ENCODE measurements at places on chromosomes 11 and 22. TPM values are rescaled to one million over a fixed set of nuclear protein-coding genes. Genes with fewer than 3 reads are reported as not detected.
A peak's percentile ranks its signal among the peaks of the same experiment; 100 is the strongest.

The BATF2 gene
- 1.1 TPM for total RNA-seq

The KRTAP5-2 gene
- not detected for total RNA-seq

- H3K27ac ChIP-seq, result no peak overlapping the region
- no peak for DNase-seq
- H3K4me1 ChIP-seq, result no peaks in the 10 kb centered on the region
- H3K36me3 ChIP-seq, result no peaks in the 10 kb centered on the region
- H3K27me3 ChIP-seq, result peaks cover 34% of the 10 kb centered on the region
These were observed 44.0 kb upstream of the ATXN10 start for GRCh38 chr22:45627489-45628233.

GRCh38 chr11:94815705-94816344, 47.7 kb downstream of the AMOTL1 start:
- no peak for DNase-seq
- no peaks in the 10 kb centered on the region for H3K27me3 ChIP-seq
- no peak overlapping the region for H3K4me3 ChIP-seq
- no peak overlapping the region for H3K27ac ChIP-seq

GRCh38 chr11:78586452-78587046, 11.9 kb upstream of the NARS2 start:
- no peaks in the 10 kb centered on the region for H3K4me1 ChIP-seq
- DNase-seq, result no peak
- no peaks in the 10 kb centered on the region for H3K36me3 ChIP-seq
- H3K4me3 ChIP-seq, result no peak overlapping the region
- no peak overlapping the region for H3K27ac ChIP-seq

The CCDC157 gene
- 1.2 TPM for total RNA-seq

- no peak for DNase-seq
- no peaks in the 10 kb centered on the region for H3K4me1 ChIP-seq
- H3K4me3 ChIP-seq, result no peak overlapping the region
- no peaks in the 10 kb centered on the region for H3K27me3 ChIP-seq
These were observed 86.8 kb upstream of the CRTAM start for GRCh38 chr11:122751292-122752070.

GRCh38 chr11:1410366-1411291, 20.9 kb downstream of the BRSK2 start:
- H3K4me3 ChIP-seq, result no peak overlapping the region
- no peaks in the 10 kb centered on the region for H3K4me1 ChIP-seq

DNA sequence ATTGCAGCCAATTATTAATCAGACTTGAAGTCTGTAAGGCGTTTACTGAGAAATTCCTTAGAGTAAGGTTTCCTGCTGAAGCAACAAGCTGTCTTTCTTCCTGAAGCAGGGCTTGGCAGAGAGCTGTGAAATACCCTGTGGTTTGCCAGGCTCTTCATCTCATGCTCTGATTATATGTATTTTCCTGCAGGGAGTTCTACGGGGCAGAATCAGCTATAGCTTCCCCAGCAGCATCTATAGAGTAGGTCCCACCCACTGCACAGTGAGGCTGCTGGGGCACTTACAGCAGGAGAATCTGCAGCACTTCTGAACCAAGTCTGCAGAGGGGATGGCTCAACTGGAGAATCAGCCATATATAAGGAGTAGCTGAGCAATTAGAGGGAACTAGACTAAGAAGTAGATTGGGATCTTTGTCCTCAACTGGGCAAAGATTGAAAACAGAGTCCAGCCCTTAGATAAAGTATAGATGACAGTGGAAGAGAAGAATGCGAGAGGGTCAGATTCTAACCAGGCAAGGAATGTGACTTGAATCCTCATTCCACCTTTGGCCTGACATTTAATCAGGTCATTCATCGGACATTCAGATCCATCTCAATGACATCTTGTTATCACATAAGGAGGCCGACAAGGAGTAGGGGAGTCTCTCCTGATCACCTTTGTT, 37.6 kb downstream of the CNTF start:
- H3K4me1 ChIP-seq, result no peaks in the 10 kb centered on the region
- no peaks in the 10 kb centered on the region for H3K36me3 ChIP-seq
- H3K27ac ChIP-seq, result no peak overlapping the region
- no peak overlapping the region for H3K4me3 ChIP-seq
- no peak for DNase-seq
- no peaks in the 10 kb centered on the region for H3K27me3 ChIP-seq

GRCh38 chr11:68727783-68728182, 23.5 kb downstream of the TESMIN start:
- no peak for DNase-seq
- no peaks in the 10 kb centered on the region for H3K4me1 ChIP-seq
- H3K36me3 ChIP-seq, result no peaks in the 10 kb centered on the region
- no peak overlapping the region for H3K27ac ChIP-seq

DNA sequence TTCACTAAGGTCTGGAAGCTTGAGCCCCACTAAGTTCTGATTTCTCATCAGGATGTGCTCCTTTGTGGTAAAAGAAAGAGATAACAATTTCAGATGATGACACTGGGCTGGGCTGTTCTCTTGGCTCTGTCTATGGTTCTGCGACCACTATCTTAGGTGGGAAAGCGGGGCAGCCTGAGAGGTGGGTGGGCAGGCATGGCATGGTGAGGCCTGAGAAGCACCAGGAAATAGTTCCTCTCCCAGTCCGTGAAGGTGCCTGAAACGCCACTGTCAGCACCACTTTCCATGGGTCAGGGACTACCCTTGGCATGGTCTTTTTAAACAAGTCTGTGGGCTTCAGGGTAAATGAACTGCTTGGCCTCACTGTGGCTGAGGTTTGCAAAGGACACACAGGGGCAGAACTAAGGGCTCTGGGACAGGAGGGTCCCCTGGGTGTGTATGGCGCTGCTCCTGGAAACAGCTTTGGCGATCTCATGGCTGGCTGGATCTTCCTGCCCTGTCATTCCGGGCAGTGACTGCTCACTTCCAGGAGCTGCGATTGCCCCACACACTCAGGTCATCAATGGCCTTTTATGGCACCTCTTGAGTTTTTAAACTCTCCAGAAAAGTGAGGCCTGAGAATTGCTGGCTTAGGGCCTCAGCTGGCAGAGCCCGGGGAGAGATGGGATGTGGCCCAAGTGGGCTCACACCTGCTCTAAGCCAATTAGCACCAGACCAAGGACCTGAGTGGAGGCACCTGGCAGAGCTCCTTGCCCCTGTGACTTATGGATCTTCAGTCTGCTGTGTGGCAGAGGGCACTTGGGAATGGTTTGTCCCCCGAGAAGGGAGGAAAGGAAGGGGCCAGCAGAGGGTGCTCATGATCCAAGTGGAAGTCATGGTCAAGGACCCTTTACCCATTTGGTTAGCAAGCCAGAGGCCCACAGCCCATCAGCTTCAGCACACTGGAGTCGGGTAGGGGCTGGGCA, 55.6 kb upstream of the LYVE1 start:
- no peak for DNase-seq
- peaks cover 11% of the 10 kb centered on the region for H3K4me1 ChIP-seq
- H3K36me3 ChIP-seq, result no peaks in the 10 kb centered on the region
- H3K27me3 ChIP-seq, result no peaks in the 10 kb centered on the region
- H3K4me3 ChIP-seq, result no peak overlapping the region
- H3K27ac ChIP-seq, result peak overlapping the region; percentile 1

DNA sequence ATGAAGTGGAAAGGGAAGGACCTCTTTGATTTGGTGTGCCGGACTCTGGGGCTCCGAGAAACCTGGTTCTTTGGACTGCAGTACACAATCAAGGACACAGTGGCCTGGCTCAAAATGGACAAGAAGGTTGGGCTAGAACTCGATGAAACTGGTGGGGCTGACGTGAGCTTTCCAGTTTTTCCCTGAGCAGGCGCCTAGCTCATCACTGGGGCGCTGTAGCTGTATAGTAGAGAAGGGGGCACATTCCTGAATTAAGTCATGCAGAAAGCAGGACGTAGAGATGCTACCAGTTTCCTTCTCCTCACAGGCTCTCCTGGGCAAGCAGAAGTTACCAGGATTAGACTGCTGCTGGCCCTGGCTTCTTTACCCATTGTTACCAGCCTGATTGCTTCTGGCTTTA, 33.3 kb downstream of the NF2 start:
- no peak overlapping the region for H3K4me3 ChIP-seq
- H3K27ac ChIP-seq, result no peak overlapping the region
- no peaks in the 10 kb centered on the region for H3K27me3 ChIP-seq
- no peak for DNase-seq
- H3K36me3 ChIP-seq, result peaks cover 15% of the 10 kb centered on the region

- no peak overlapping the region for H3K4me3 ChIP-seq
- no peaks in the 10 kb centered on the region for H3K4me1 ChIP-seq
- H3K36me3 ChIP-seq, result no peaks in the 10 kb centered on the region
- no peak overlapping the region for H3K27ac ChIP-seq
These were observed 44.7 kb upstream of the ZBTB44 start for GRCh38 chr11:130359419-130359818.

The GGTLC2 gene
- total RNA-seq, result not detected

DNA sequence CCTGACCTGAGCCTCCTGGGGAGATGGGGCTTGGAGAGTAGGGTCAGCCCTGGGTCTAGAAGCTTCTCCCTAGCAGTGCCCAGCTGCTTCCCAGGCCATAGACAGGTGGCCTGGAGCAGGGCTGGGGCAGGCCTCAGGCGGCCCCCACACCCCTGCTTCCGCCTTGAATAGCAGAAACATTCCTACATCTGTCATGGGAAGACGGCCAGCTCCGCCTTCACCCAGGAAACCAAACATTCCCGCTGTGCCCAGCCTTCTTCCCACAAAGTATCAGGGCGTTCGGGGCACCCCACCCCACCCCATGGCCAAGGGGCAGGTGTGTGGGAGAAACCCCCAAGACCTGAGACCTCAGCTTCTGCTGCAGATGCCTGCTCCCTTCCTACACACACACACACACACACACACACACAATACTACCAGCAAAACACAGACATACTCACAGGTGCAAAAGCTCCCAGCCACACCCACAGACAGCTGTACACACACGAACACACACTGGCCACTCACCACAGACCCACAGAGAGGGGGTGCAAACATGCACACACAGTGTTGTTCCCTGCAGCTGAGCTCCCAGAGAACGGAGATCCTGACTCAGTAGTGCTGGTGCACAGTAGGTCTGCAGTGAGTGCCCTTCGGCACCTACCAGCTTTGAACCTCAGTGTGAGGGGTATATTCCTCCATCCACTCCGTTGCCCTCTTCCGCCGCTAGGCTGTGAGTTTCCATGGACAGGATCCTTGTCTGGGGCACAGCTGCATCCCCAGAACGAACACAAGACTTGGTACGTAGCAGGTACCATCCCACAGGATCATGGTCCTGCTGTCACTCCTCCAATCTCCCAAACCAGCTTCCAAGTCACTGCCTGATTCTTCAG, 37.4 kb downstream of the PDGFB start:
- no peak for DNase-seq
- H3K27me3 ChIP-seq, result no peaks in the 10 kb centered on the region
- no peak overlapping the region for H3K27ac ChIP-seq
- no peak overlapping the region for H3K4me3 ChIP-seq

GRCh38 chr11:45993531-45994001, 71.1 kb downstream of the LARGE2 start:
- no peak for DNase-seq
- no peaks in the 10 kb centered on the region for H3K27me3 ChIP-seq
- H3K4me3 ChIP-seq, result no peak overlapping the region
- peaks cover 38% of the 10 kb centered on the region for H3K4me1 ChIP-seq
- no peaks in the 10 kb centered on the region for H3K36me3 ChIP-seq

- H3K27ac ChIP-seq, result no peak overlapping the region
- DNase-seq, result no peak
- no peaks in the 10 kb centered on the region for H3K4me1 ChIP-seq
- H3K27me3 ChIP-seq, result no peaks in the 10 kb centered on the region
- no peak overlapping the region for H3K4me3 ChIP-seq
These were observed 1056.1 kb downstream of the LRRC4C start for GRCh38 chr11:40403321-40403720.

GRCh38 chr22:27317971-27318428, 483.6 kb downstream of the MN1 start:
- no peaks in the 10 kb centered on the region for H3K36me3 ChIP-seq
- no peak overlapping the region for H3K4me3 ChIP-seq
- peaks cover 9% of the 10 kb centered on the region for H3K4me1 ChIP-seq

- H3K4me3 ChIP-seq, result no peak overlapping the region
- H3K27ac ChIP-seq, result no peak overlapping the region
- peaks cover 9% of the 10 kb centered on the region for H3K36me3 ChIP-seq
- no peaks in the 10 kb centered on the region for H3K27me3 ChIP-seq
- no peak for DNase-seq
- no peaks in the 10 kb centered on the region for H3K4me1 ChIP-seq
These were observed 61.7 kb downstream of the DGCR2 start for GRCh38 chr22:19060356-19061009.

- H3K27me3 ChIP-seq, result no peaks in the 10 kb centered on the region
- no peak overlapping the region for H3K27ac ChIP-seq
- no peak overlapping the region for H3K4me3 ChIP-seq
- no peaks in the 10 kb centered on the region for H3K36me3 ChIP-seq
These were observed 102.1 kb downstream of the RASSF10 start for GRCh38 chr11:13110929-13111812.

- no peak overlapping the region for H3K27ac ChIP-seq
- peak overlapping the region; percentile 33 for H3K4me3 ChIP-seq
- H3K36me3 ChIP-seq, result no peaks in the 10 kb centered on the region
- H3K4me1 ChIP-seq, result peaks cover 4% of the 10 kb centered on the region
- H3K27me3 ChIP-seq, result no peaks in the 10 kb centered on the region
- DNase-seq, result peak; percentile 47
These were observed 82.3 kb downstream of the RCN1 start for GRCh38 chr11:32172848-32173834.

The TECTA gene
- 1.3 TPM for total RNA-seq

The YAP1 gene
- 80.6 TPM for total RNA-seq

DNA sequence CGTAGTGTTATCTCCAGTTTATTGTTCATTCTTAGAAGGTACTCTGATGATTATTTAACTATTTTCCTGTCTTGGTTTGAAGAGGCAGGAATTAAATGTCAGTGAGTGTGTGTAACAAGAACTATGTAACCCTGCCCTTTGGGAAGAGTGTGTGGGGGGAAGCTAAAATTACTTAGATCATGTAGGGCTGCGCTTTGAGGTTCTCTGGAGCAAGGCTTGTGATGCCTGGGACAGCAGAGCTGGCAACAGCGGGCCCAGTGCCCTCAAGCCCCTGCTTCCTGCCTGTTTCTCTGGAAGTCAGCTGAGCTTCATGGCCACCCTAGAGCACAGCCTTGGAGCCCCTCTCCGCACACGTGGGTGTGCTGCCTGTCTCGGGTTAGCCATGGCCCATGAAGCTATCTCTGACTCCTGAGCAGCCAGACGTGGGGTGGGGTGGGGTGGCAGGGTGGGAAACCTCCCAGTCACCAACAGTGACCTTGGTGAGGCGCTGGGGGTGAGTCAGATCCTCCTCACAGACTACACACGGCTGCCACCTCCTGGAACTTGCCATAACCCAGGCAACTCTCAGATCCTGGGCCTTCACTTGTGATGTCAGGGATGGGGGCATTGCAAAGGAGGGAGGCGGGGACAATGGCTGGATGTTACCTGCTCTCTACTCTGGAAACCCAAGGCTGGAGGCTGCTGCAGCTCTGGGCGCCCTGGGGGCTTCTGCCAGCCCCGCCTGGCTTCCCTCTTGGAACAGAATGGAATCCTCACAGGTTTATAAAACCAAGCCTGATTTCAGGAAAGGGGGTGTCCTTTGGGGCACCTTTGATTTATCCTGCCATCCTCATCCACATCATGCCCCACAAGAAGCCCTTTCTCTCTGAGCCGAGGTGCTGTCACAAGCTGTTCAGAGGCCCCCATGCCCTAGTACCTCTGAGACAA, 88.6 kb downstream of the SNX19 start:
- H3K27ac ChIP-seq, result peak overlapping the region; percentile 73
- no peaks in the 10 kb centered on the region for H3K36me3 ChIP-seq
- peak; percentile 86 for DNase-seq

All from heart left ventricle (tissue), 16 donors.